ENCODE measurements at places on chromosomes 3 and 15.

DNA sequence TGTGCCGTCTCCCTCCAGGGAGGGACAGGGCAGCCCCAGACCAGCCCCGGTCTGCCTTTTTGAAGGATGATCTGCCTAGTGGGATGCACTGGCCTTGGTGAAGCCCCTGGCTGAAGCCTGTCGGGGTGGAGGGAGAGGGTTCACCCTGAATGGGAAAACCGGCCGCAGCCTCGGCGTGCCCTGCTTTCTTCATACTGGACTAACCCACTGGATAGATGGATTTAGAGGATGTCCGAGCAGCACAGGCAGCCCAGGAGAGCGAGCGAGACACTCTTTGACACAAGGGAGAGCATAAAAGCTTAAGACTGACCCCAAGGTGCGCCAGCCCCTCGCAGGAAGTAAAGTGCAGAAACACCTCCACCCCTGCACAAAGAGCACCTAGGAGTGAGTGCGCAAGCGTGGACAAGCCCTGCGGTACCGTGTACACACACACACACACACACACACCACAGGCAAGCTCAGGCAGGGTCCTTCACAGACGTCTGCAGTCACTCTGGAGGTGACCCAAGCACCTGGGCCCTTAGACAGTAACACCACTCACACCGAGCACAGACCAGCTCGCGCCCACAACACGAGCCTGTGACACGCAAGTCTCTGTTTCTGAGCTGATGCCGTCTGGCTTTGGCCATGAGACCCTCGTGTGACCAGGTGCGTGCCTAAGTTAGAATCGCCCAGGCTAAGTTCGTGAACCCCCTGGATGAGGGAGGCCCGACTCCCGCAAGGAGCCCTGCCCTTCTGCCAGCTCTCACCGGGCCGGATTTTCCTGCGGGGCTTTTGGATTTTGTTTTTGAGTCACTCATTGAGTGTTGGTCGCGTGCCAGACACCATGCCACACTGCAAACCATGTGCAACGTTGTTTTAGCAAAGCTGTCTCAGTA, 11.3 kb downstream of the SEMA4B start:
- no peak for DNase-seq
- no peaks in the 10 kb centered on the region for H3K27me3 ChIP-seq
- peaks cover 21% of the 10 kb centered on the region for H3K4me1 ChIP-seq

DNA sequence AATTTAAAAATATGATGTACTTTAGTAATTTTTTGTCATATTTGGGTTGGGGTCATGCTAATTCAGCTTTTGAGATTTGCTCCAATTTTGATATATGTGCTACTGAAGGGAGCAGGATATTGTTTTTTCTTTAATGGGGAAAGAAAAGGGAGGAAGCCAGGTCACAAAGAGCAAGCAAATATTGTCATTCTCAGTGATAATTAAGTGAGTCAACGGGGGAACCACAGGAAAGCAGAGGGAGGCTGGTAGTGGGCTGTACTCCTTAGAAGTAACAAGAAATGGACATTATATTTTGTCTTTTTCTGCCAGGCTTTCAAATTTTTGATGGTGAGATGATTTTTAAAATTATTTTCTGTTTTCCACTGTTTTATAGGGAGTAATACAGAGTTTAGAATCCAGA, 45.6 kb upstream of the NMD3 start:
- no peaks in the 10 kb centered on the region for H3K36me3 ChIP-seq
- H3K4me3 ChIP-seq = no peak overlapping the region
- no peak for DNase-seq
- H3K4me1 ChIP-seq = no peaks in the 10 kb centered on the region
- H3K27me3 ChIP-seq = no peaks in the 10 kb centered on the region

DNA sequence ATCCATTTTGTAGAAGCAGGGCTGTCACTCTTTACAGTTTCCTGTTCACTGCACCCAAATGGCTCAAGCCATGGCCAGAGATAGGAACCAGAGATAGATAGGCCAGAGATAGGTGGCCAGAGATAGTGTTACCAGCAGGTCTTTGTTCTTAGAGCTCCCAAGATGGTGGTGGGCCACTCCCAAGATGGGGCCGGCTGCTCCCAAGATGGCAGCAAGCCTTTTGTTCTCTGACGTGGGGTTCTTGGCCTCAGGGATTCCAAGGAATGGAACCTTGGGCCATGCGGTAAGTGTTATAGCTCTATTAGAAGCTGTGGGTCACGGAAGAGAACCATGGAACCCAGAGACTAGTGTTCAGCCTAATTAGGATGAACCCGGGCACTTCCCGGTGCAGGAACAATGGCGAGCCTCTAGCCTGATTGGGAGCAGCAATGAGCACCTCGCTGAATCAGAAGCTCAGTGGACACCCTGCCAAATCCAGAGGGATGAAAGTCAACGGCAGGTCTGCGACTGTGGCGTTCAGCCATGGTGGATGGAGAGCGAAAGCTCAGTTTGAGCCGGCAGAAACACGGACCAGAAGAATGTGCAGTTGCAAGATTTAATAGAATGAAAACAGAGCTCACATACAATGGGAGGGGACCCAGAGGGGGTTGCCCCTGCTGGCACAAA, 45.0 kb upstream of the CD96 start:
- H3K27ac ChIP-seq = no peak overlapping the region
- H3K36me3 ChIP-seq = no peaks in the 10 kb centered on the region
- DNase-seq = no peak
- no peaks in the 10 kb centered on the region for H3K27me3 ChIP-seq

DNA sequence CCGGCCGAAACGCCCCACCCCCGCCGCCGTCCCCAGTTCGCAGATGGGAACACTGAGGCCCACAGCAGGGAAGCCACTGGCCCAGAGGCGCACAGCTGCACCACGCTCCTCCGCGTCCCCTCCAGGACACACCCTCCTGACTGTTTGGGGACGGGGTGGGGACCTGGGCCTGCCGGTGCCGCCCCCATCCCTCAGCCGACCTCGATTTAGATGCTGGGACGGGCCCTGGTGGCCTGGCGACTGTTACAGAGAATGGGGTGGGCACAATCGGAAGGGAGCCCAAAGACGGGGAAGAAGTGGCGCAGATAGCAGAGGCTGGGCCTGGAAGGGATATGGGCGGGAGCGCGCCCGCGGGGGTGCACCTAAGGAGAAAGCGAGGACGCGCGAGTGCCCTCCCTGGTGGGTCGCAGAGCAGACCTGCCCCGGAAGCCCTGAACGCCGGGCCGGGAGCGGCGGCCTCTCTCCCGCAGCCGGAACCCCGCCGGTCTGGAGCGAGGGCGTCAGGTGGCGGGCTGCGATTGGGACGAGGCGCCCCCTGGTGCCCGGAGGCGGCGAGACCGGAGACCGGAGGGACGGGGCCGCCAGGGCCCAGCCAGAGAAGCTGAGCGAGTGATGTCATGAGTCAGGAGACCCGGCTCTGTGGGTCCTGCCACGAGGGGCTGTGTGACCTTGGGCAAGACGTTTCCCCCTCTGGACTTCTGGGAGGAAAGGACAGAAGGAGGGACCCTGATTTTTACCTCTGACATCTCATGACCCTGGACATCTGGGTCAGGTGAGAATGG, 78.4 kb downstream of the IQSEC1 start:
- H3K36me3 ChIP-seq = no peaks in the 10 kb centered on the region
- H3K27ac ChIP-seq = peak overlapping the region; percentile 89
- no peaks in the 10 kb centered on the region for H3K27me3 ChIP-seq
- H3K4me3 ChIP-seq = peak overlapping the region; percentile 82
- peak; percentile 95 for DNase-seq
